Natural killer cell treated with Interleukin-12 subunit alpha and Interleukin-12 subunit beta and Interleukin-15 and Interleukin-18, amount 100 ng/mL, for 72 hours (primary cell): ENCODE measurements at places on chromosomes 13 and 19. TPM values are rescaled to one million over a fixed set of nuclear protein-coding genes. Genes with fewer than 3 reads are reported as not detected.

CCDC9 gene
- total RNA-seq, result 58.4 TPM

MBD3L2 gene
- total RNA-seq, result not detected

C19orf38 gene
- 2.7 TPM for total RNA-seq

DNA sequence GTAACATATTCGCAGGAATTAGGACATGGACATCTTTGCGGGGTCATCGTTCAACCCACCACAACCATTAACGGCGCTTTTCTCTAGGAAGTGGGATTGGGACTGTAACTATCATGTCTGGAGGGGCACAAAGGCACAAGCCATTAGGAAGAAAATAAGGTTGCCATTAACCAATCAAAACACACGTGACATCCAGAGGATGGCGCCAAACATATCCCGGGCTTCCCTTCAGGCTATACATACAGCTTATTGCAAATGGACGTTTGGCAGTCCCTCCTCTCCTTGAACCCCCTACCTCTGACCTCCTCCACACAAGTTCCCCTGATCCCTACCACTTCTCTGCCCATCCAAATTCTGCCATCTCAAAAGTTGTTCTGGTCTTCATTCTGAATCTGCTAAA, 26.6 kb upstream of the GSX1 start:
- no peak overlapping the region for H3K27ac ChIP-seq
- no peak for DNase-seq
- peaks cover 32% of the 10 kb centered on the region for H3K27me3 ChIP-seq
- no peak overlapping the region for H3K4me3 ChIP-seq
- H3K36me3 ChIP-seq, result no peaks in the 10 kb centered on the region

GRCh38 chr19:2726160-2726855, 5.1 kb upstream of the DIRAS1 start:
- no peak overlapping the region for H3K4me3 ChIP-seq
- peak; percentile 13 for DNase-seq
- H3K36me3 ChIP-seq, result no peaks in the 10 kb centered on the region
- H3K27me3 ChIP-seq, result peaks cover 8% of the 10 kb centered on the region
- peaks cover 3% of the 10 kb centered on the region for H3K4me1 ChIP-seq
- H3K27ac ChIP-seq, result no peak overlapping the region

DNA sequence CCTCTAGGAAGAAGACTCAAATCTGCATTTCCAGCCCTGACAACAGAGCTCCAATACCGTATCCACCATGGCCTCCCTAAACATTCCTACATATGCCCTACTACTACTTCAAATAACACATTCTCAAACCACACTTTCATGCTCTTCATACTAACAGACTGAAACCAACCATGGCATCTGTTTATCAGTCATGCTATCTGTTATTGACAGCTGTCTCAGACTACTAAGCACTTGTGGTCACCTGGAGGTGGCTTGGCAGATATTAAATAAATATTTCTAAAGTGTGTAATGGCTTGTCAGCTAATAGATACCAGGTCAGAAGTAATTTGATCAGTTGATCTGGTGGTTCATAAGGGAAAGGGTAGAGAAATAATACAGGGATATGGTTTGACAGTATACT, 489.1 kb downstream of the DIAPH3 start:
- H3K27me3 ChIP-seq, result no peaks in the 10 kb centered on the region
- no peak overlapping the region for H3K4me3 ChIP-seq
- DNase-seq, result no peak
- peaks cover 11% of the 10 kb centered on the region for H3K4me1 ChIP-seq
- H3K27ac ChIP-seq, result no peak overlapping the region

DNA sequence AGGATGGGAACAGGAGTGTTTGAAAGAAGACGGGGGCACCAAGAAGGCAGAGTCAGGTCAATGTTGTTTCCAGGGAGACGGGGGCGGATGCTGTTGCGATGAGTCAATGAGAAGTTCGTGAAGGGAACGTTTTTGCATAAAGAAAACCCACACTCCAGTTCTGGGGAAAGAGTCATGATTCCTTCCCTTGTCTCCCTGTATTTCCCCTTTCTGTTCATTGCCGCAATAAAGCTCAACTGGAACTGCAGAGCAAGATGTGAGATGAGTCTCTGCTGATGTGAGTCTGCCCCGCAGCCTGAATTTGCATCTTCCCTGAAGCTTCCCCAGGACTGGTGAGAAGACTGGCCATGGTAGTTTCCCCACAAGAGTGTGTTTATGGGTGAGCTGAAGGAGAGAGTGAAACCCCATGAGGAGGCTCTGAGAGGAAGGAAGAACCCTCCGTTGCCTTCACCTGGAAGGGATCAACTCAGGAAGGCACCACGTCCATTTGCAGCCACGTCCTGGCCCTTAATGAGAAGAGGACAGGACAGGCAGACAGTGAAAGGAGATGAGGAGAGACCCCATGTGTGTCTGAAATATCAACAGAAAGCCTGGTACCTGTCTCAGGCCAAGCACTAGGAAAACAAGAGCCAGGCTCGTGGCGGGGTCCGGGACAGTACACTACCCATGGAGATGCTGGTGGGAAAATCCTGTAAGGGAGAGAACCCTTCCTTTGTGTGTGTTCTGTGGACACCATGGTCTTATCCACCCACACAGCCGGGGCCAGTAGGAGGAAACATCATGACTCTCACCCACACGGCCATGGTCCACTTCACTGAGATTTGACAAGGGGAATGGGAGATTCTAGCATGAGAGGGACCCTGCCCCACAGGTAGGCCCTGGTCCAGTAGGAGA, 13.7 kb downstream of the LILRA1 start:
- H3K4me1 ChIP-seq, result peaks cover 14% of the 10 kb centered on the region
- DNase-seq, result no peak
- H3K36me3 ChIP-seq, result peaks cover 6% of the 10 kb centered on the region
- peaks cover 23% of the 10 kb centered on the region for H3K27me3 ChIP-seq
- H3K4me3 ChIP-seq, result peak overlapping the region; percentile 64

GRCh38 chr13:46803586-46803985, 6.6 kb upstream of the ESD start:
- H3K27ac ChIP-seq, result no peak overlapping the region
- no peaks in the 10 kb centered on the region for H3K4me1 ChIP-seq
- H3K4me3 ChIP-seq, result no peak overlapping the region
- peaks cover 7% of the 10 kb centered on the region for H3K27me3 ChIP-seq

DNA sequence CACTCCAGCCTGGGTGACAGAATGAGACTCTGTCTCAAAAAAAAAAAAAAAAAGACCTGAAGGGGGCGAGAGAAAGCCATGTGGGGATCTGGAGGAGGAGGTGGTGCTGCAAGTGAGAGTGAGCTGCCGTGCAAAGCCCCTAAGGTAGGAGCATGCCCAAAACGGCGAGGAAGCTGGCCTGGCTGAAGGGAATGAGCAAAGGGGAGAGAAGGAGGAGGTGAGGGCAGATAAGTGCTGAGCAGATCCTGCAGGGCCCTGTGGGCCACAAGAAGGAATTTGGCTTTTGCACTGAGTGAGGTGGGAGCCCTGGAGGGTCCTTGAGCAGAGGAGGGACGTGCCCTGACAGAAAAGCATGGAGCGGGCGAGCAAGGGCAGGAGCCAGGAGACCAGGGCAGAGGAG, 19.4 kb upstream of the ADGRE5 start:
- peak overlapping the region; percentile 93 for H3K4me3 ChIP-seq
- peak overlapping the region; percentile 87 for H3K27ac ChIP-seq
- H3K4me1 ChIP-seq, result peaks cover 34% of the 10 kb centered on the region
- no peaks in the 10 kb centered on the region for H3K36me3 ChIP-seq
- DNase-seq, result peak; percentile 68

DNA sequence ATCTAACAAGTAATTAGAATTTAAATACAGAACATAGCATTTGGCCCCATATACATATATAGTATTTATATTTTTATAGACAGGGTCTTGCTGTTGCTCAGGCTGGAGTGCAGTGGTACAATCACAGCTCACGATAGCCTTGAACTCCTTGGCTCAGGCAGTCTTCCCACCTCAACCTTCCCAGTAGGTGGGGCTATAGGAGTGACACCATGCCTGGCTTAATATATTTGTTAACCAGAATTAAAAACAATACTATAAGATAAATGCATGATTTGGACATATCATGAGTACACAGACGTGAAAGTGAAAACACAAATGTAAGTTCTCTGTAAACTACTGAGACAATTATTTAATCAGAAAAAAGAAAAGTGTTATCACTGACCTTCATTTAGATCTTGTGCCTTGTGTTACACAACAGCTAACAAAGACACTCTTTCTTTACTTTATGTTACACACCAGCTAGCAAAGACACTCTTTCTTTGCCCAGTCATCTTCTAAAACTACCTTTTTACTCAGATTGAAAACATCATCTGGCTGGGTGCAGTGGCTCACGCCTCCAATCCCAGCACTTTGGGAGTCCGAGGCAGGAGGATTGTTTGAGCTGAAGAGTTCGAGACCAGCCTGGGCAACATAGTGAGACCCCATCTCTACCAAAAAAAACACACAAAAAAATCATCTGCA, 22.6 kb downstream of the CARS2 start:
- H3K36me3 ChIP-seq, result peaks cover 15% of the 10 kb centered on the region
- H3K4me3 ChIP-seq, result no peak overlapping the region
